ENCODE measurements at places on chromosomes 2 and 18. TPM values are rescaled to one million over a fixed set of nuclear protein-coding genes. Genes with fewer than 3 reads are reported as not detected.

- DNase-seq = no peak
Measured at GRCh38 chr2:202064171-202064880, 8.7 kb upstream of the KIAA2012 start.

ST3GAL5 gene
- 33.1 TPM for total RNA-seq

GRCh38 chr2:584863-585823 is 92.1 kb downstream of the TMEM18 start:
- DNase-seq = peak; percentile 76

CPLX4 gene
- total RNA-seq = not detected

LRRC30 gene
- total RNA-seq = not detected

GRCh38 chr2:160014227-160014626 is 48.2 kb downstream of the PLA2R1 start:
- no peak for DNase-seq

- DNase-seq = no peak
Measured at GRCh38 chr2:234099266-234099665, 48.8 kb downstream of the SPP2 start.

GRCh38 chr2:6866275-6866671 is 566 bp upstream of the CMPK2 start:
- no peak for DNase-seq

GRCh38 chr2:166224197-166224596 is 96.4 kb upstream of the SCN1A start:
- DNase-seq = no peak

KCNG2 gene
- total RNA-seq = 0.51 TPM

- DNase-seq = peak; percentile 59
Measured at GRCh38 chr2:128405981-128406613, 87.4 kb upstream of the HS6ST1 start.

DNA sequence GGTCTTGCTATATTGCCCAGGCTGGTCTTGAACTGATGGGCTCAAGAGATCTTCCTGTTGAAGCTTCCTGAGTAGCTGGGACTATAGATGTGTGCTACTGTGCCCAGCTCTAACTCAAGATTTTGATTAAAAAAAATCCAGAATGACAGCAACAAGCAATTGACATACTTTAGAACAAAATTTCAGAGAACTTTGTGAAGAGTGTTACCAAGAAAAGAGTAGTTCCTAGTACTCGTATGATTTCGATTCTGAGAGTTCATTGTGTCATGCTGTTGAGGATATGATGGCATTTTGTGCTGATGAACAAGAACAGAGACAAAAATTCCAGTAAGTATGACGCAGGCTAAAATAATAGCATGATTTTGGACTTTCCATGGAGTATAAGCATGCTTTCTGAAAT is 90.2 kb upstream of the TWSG1 start:
- DNase-seq = no peak

SIX3 gene
- total RNA-seq = not detected

DNA sequence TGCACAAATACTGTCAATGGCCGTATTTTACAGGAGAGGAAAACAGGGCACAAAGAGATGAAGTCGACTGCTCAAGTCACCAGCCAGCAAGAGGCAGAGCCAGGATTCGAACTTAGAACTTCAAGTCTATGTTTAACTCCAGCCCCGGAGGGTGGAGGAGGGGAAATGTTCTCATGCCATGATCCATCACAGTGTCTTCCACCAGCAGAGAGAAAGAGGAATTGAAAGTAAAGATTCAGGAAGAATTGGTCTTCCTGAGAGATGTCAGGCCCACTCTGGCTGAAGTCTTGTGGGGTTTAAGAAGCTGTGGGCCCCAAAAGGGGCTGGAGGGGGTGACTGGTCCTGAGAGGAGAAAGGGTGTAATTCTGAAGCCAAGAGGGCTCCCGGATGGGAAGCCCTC is 260.0 kb downstream of the TNS1 start:
- no peak for DNase-seq

GRCh38 chr18:21203126-21203525 is 38.9 kb upstream of the GREB1L start:
- no peak for DNase-seq

DNA sequence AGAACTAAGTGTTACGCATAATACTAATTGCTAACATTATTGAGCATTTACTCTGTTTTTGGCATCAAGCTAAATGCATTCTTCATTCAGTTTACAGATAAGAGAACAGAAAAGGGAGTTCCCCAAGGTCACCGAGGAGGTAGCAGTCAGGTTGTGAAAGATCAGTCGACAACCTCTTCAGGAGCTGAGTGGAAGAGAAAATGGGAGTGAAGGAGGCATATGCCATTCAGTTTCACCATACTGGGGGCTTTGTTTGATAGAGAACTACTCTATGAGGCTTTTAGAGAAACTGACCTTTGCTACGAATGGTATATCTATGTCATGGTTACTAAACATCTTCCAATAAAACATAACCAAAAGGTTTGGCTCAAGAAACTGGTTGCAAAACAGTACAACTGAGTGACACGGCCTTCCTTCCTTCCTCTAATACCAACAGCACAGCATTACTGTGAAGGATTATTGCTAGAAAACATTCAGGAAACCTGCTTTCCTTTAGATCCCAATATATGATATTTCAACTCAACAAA is 112.1 kb downstream of the RBMS1 start:
- DNase-seq = no peak

GRCh38 chr2:158713523-158714138 is 81.5 kb upstream of the DAPL1 start:
- DNase-seq = no peak

SERPINE2 gene
- 56.4 TPM for total RNA-seq

GRCh38 chr18:55633032-55633431 is 45.0 kb upstream of the TCF4 start:
- no peak for DNase-seq

DNA sequence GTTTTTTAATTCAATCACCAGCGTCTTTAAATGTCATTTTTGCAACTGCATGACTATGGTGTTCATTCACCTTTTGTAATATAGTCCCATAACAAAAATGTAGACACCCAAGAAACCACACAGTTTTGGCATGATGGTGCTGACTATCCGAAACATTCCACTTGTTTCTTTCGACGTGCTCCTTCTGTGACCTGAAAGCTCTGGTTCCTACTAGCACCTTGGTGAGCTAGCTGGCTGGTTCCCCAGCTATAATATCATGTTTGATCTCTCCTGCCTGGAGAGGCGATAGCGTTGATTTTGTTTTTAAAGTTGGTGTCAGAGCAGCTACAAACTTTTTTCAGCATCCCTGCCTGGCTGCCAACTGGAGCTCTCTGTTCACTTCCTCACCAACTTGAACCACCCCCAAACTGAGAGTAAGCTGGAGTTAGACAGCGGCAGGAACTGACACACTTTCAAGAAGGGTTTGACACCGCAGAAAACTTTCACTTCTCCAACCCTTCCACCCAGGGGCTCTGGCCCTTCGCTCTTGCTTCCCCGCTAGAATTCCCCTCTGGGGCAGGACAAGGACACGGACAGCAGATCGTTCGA is 1.1 kb downstream of the ATAD2B start:
- no peak for DNase-seq

DNA sequence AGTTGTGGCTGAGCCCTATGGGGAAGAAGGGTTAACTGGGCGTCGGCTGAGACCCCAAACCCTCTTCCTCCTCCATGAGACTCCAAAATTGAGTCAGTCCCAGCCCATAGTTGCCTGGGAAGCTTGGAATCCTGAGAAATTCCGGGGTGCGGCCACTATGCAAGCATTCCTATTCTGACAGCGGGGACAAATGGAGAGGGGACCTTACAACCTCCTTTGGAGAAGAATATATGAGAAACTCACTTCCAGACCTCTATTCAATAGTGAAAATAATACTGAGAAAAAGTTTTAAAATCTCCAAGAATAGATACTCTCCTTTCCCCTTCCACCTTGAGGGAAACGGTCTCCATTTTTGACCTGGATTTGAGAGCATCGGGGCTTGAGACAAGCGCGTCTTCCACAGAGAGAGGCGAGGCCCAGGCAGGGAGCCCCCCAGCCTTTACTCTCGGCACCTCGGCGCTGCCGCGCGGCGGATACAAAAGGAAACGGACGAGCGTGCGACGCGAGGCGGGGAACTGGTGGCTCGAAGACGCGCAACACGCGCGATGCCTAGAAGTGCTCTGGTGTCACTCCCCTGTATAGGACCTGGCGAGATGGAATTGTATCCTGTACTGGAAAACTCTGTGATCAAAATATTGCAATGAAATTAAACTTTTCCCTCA is 11.1 kb downstream of the NR4A2 start:
- DNase-seq = no peak

DNA sequence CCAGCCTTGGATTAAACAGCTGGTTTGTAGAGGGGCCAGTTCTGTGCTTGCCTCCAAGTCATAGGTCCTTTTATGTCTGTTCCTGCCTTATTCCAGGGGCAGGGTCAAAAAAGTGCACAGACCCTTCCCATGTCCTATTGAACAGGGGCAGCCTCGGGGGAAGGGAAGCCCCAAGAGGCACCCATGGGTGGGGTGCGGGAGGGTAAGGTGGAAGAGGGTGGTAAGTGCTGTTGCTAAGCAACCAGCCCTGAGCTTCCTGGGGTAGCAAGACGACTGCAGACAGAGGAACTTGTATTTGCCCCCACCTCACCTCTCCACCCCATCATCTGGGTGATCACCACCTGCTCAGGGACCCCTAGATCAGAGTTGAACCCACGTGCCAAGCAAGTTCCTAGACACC is 7.7 kb downstream of the DNMT3A start:
- DNase-seq = no peak

DNA sequence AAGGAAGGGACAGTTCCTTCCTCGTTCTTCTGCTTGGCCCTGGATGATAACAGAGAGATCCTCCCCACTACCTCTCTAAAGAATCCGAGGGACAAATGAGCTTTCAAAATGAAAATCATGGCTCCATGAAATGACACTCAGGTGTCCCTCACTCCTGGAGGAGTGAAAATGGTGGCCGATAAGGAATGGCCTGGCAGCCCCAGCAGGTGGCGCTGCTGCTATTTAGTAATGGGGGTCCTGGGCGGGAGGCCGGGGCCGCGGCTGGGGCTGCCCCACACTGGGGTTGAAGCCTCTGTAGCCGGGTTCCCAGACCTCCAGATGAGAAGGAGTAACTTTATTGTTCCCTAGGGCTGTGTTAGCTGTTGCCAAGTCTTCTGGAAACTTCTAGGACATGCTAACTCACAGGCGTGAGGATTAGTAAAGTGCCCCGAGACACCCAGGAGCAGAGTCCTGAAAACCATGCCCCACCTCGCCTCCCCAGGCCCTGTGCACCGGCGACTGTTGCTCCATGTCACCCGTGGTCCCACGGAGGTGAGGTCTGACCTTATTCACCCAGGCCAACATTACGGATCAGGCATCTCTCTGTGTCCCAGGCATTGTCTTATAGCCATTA is 138.0 kb downstream of the CTIF start:
- peak; percentile 93 for DNase-seq

GREB1L gene
- 8.6 TPM for total RNA-seq

BCS1L gene
- total RNA-seq = 20.9 TPM

DNA sequence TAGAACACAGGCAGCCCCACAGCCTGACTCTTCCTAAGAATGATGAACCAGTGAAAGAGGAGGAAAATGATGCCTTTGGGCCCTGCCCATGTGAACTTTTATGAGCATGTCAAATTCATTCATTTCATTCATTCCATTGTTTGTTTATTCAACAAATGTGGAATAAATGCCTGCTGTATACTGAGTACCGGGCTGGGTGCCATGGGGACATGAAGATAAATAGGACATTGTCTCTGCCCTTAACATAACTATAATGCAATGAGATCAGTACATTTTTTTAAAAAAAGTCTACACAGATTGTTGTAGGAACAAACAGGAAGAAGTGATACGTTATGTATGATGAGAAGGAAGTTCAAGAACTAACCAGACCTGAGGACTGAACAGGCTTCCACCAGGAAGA is 14.7 kb downstream of the MREG start:
- DNase-seq = no peak

DNA sequence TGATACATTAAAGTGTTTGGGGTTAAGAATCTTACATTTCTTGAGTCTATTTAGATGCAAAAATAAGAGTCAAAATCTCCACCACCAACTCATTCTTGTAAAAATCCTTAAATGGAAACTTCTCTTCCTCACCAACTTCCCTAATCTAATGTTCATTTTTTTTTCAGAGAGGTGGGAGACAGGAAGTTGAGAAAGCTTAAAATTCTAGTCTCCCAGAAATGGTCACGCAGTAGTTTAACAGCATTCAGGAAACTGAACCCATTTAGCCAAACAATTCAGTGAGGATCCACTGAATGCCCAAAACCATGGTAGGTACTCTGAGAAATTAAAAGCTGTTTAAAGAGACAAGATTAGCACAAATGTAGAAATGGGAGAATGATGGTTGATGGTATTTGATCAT is 69.0 kb downstream of the TXNL1 start:
- no peak for DNase-seq

LAMA3 gene
- 19.6 TPM for total RNA-seq

DNA sequence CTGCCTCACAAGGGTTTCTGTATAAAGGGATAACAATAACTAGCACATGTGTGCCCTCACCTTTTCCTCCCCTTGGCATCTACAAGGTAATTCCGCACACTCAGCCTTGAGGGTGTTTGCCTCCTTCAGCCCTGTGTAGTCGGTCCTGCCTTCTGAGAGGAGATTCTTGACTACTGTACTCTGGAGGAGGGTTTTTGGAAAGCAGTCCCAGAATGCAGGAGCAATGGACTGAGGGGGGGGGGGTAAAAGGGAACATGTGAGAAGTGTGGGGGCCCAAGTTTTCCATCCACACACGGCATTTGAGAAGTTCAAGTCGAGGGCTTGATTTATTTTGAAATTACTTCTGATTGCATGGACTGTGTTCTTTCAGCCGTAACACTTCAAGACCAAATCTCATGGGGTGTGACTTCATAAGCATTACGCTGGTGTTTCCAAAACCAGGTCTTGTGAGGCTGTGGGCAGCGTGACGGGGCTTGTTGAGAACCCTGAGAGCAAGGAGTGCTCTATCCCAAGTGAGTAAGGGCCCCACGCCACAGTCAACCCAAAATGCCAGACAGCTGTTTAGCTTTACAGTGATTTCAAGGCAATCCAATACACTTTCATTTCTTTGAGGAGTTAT is 198.7 kb upstream of the MEIS1 start:
- no peak for DNase-seq

C2orf72 gene
- total RNA-seq = not detected

DSG1 gene
- not detected for total RNA-seq

DNA sequence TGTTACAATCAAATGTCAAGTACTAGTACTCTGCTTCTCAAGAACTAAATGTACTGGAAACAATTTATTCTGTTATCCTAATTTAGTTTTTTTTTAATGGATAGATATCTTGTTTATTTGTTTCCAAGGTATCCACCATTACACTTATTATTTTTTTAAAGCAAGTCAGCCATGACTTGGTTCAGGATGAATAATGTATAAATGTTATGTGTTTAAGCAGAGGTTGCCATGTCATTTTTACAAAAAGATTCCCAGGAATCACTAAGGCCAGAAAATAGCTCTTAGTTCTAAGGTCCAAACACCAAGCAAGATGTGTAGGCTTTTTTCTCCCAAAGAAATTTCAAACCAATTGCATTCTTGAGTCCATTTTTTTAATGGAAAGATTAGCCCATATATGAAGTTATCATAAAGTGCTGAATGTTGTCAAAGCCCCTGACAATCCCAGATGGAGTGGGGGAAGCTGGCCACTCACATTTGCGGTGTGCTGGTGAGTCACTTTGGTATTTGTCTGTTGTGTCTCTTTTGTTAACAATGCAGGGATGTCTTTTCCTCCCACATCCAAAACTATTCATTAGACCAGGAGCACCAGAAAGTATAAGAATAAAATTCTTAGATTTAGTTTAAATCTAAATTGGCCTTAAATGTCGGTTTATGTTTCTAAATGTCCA is 158.9 kb downstream of the COL6A3 start:
- no peak for DNase-seq

SF3B1 gene
- 206 TPM for total RNA-seq

Measured in mesenteric fat pad (tissue), 1 donor.